ENCODE measurements at places on chromosomes 13 and 19. TPM values are rescaled to one million over a fixed set of nuclear protein-coding genes. Genes with fewer than 3 reads are reported as not detected.
A peak's percentile ranks its signal among the peaks of the same experiment; 100 is the strongest.

The DNAJB1 gene
- 208 TPM for total RNA-seq

The C19orf81 gene
- total RNA-seq = 8.2 TPM

The ZNF285 gene
- total RNA-seq = 4.4 TPM

The ACER1 gene
- not detected for total RNA-seq

The PLK5 gene
- not detected for total RNA-seq

The ZNF626 gene
- 18.1 TPM for total RNA-seq

The FCAR gene
- 0.51 TPM for total RNA-seq

The OR7D2 gene
- not detected for total RNA-seq

The ZNF431 gene
- 24.3 TPM for total RNA-seq

- DNase-seq = no peak
Measured at GRCh38 chr19:31338069-31338776, 11.0 kb downstream of the TSHZ3 start.

DNA sequence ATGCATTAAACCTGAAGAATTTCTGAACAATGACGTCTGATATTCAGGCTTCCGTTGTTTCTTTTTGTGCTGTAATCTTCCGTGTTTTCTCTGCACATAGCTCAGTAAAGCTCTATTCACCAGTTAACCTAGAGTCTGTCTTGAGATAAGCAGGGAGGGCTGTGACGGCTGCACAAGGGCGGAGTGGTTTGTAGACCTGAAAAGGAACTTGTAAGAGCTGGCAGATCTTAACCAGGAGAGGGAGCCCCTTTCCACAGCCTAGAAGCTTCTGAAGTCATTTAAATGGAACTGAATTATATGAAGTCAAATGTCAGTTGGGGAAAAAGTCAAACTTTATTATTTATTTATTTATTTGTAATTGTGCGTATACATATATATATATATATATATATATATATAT is 27.5 kb downstream of the DPRX start:
- no peak for DNase-seq

DNA sequence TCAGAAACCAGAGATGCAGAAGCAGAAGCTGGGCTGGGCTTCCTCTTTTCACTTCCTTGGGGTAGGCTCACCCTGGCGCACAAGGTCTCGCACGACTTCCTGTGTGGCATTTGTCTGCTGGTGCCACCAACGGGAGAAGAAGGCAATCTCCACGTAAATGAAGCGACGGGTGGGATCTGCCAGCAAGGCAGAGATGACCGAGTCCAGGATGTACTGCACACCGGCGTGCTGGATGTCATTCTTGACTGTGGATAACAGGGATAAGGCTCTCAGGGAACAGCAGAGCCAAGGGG is 1.3 kb downstream of the MAN2B1 start:
- peak; percentile 68 for DNase-seq

GRCh38 chr13:32033744-32034143 is 2.2 kb downstream of the FRY start:
- no peak for DNase-seq

DNA sequence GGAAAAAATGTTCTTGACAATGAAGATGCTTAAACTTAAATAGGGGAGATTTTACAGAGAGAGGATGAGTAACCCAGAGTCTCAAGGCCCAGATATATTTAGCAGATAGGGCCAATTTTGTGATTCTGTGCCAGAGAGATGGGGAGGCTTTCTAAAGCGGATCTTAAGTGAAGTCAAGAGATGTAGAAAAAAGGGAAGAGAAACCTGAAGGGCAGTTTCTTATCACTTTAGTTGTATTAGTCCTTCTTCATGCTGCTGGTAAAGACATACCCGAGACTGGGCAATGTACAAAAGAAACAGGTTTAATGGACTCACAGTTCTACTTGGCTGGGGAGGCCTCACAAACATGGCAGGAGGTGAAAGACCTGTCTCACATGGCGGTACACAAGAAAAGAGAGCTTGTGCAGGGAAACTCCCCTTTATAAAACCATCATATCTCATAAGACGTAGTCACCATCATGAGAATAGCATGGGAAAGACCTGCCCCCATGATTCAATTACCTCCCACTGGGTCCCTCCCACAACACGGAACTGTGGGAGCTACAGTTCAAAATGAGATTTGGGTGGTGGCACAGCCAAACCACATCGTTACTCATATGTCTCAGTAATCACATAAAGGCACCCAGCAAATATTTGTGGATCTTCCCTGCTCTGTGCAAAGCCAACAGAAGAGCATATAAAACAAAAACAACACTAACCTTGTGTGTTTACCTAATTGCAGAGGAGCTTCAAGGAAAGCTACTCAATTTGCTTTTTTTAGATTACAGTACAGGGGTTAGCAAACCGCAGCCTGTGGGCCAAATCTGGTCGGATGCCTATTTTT is 102.6 kb upstream of the MYCBP2 start:
- DNase-seq = peak; percentile 14

- DNase-seq = no peak
Measured at GRCh38 chr13:104170980-104171555, 1104.9 kb upstream of the SLC10A2 start.

DNA sequence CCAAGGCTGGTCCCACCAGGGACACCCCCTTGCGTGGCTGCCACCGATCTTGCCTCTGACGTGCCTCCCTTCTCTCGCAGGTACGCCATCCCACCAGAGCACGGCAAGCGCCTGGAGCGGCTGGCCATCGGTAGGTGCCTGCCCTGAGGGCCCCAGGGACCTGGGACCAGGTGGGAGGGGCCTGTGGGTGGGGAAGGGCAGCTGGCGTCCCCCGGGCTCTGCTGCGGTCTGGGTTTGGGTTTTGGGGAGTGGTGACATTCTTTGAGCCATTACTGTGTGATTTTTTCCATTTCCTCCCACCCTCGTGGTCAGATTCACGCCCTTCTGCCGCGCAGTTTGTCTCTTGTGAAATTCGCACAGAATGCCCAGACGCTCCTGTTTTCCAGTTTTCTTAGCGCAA is 102.0 kb downstream of the KDM4B start:
- no peak for DNase-seq

DNA sequence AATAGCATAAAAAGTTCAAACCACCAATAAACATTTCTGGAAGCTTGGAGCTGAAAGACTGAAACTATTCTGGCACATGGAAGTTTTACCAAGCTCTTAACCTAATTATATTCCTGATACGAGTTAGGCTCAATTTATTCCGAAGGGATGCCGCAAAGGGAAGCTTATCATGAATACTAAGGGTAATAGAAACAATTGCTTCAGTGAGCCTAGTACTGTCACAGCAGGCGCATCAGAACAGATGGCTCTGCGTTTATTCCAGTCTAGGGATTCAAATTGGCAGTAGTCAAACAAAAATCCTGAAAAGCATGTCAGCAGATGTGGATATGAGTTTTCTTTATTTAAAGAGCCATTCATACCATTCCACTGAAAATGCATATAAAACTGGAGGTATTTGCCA is 779.5 kb downstream of the GPC5 start:
- no peak for DNase-seq

GRCh38 chr19:55461974-55462626 is 658 bp upstream of the ISOC2 start:
- DNase-seq = no peak

- DNase-seq = no peak
Measured at GRCh38 chr13:47415048-47415447, 518.2 kb upstream of the HTR2A start.

DNA sequence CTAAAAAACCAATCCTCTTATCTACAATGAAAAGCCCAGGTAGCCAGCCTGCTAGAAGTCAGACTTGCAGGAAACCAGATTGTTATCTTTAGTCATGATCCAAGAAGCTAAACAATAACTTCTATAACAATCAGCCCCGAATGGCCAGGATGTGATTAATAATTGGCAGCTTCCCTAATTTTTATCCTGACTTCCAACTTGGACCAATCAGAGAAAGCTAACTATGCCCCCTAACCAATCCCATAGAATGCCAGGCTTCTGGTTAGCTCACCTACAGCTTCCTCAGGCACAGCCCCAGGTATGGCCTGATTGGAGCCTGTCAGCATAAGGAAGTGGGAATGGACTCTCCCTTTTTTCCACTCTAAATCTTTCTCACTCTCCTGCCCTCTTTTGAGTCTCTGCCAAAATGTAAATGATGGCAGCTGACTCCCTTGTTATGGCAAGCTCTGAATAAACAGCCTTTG is 394.9 kb downstream of the DLEU7 start:
- no peak for DNase-seq

DNA sequence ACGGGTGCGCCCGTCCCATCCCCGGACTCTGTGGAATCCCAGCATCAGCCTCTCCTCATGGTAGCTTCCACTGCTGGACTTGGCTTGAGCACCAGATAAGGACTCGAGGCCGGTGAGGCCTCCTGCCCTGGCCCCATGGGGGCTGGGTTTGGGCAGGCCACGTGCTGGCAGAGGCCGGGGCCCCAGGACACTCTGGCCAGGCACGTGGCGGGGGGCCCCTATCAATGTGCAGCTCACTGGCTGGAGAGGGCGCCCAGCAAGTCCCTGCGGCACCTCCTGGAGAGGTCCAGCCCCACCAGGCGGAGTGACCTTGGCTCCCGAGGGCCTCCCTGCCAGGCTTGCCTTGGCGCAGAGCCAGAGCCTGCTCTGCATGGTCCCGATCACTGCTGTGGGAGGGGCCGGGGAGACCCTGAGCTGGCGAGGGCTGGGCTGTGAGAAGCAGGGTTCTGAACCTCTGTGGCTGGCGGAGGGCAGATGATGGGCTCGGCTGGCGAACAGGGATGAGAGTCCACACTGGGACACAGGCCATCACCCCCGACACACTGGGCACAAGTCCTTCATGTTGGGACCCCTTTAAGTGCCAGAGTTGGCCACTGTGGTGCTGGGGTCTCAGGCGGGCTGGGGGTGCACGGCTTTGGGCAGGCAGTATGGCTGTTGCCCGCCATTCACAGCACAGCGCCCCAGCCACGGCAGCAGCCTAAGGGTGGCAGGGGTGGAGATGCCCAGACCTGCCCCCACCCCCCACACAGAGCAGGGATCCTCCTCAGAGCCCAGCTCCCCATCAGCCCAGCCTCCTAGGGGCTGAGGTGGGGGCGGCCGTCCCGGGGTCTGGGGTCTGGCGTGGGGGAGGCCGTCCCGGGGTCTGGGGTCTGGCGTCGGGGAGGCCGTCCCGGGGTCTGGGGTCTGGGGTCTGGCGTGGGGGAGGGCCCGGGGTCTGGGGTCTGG is 19.1 kb downstream of the CEBPG start:
- peak; percentile 75 for DNase-seq

DNA sequence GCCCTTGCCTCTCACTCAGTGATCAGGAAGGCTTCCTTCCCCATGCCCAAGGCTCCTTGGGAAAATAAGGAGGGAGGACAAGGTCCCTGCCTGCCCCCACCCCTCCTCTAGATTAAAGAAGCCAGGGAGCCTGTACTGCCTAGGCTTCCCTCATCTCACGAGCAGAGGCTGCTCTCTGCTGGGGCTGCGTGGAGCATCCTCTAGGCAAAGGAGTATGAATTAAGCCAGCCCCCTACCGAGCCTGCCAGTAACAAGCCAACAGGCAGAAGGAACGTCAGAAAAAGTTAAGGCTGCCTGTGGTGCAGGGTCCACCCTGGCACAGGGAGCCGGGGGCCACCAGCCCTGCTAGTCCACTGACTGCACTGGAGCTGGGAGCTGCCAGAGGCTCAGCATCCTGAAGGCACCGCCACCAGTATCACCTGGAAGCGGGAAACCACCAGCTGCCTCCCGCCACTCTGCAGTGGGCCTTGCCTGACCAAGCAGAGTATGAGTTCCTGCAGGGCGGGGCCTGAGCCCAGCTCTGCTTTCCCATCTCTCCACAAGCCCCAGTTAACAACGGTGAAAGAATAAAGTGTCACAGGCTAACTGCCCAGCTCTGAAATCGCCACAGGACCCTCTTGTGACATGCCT is 6.8 kb downstream of the NAPA start:
- DNase-seq = no peak

DNA sequence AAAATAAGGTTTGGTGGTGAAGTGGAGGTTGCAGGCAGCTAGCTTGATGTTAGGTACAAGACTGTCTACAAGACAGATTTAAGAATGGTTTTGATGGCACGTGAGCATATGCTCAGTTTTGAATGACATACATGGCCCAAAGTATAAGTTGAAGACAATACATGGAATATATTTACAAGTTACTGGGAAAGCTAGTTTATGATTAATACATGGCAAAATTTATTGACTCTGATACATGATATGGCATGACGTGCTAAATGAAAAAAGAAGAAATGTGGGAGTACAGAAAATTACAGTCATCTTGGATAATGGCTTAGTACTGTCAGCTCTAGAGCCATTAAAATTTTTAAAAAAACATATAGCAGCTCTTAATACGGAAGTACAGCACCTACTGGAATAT is 4.4 kb downstream of the KLF5 start:
- DNase-seq = no peak

DNA sequence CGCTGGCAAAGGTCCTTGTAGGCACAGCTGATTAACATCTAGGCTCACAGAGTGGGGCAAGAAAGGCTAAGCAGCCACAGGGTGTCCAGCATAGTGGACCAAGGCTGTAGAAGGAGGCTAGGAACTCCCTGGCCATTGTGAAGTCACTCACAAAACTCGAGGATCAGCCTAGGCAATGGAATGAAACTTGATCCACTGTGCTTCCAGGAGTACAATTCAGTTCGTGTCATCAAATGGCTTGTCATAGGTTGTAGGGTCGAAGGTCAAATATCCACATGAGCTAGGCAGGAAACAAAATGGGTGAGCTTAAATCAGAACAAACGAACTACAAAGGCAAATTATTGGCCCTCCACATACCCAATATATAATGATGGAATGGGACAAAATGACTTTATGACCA is 4.4 kb upstream of the FAM187B start:
- DNase-seq = no peak

DNA sequence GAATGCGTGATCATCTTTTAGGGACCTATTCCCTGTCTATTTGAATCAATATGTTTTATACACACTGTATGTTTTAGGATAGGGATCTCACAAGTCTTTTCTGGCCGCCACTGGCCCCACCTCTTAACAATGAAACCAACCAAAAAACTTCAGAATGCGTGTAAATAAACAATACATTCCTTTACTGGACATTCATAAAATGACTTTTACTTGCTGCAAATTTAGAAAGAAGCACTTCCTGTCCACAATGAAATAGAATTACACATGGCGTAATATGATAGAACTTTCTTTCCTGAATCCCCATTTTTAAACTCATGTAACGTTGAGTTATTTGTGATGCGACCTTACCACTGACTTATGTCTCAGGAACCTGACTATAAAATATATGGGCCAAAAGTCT is 233.6 kb downstream of the SLITRK6 start:
- DNase-seq = no peak

GRCh38 chr13:109862627-109863026 is 76.2 kb upstream of the IRS2 start:
- no peak for DNase-seq

GRCh38 chr13:92224825-92225224 is 826.4 kb downstream of the GPC5 start:
- DNase-seq = no peak
